Activated T-cell treated with anti-CD3 and anti-CD28 coated beads for 48 hours (primary cell): ENCODE measurements at places on chromosomes 16 and 17.

- DNase-seq, result no peak
These were observed 37.2 kb upstream of the ULK2 start for GRCh38 chr17:19904924-19905323.

GRCh38 chr16:1645914-1646525, 32.1 kb upstream of the JPT2 start:
- DNase-seq, result no peak

DNA sequence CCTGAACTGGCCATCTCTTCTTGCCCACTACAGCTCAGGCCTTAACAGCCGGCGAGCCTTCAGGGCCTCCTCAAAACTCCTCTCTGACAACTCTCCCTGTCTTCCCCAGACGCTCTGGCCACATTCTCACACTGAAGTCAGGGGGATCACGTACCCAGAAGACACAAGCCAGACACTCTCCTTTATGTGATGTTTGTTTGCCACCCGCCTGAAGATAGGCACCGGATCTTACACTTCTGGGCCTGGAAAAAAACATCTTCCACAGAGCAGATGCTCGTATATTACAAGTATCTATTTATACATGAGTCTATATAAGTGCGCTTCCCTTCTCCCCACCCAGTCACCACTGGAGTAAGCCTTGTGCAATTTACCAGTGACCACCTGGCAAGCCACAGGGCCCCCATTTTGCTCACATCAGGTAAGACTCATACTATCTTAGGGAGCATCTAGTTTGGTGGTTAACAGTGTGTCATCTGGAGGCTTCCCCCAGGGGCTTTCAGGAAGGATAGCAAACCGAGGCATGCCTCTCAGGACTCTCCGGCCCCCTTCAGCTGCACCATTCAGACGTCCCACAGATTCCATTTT, 349.4 kb downstream of the SOX9 start:
- no peak for DNase-seq

DNA sequence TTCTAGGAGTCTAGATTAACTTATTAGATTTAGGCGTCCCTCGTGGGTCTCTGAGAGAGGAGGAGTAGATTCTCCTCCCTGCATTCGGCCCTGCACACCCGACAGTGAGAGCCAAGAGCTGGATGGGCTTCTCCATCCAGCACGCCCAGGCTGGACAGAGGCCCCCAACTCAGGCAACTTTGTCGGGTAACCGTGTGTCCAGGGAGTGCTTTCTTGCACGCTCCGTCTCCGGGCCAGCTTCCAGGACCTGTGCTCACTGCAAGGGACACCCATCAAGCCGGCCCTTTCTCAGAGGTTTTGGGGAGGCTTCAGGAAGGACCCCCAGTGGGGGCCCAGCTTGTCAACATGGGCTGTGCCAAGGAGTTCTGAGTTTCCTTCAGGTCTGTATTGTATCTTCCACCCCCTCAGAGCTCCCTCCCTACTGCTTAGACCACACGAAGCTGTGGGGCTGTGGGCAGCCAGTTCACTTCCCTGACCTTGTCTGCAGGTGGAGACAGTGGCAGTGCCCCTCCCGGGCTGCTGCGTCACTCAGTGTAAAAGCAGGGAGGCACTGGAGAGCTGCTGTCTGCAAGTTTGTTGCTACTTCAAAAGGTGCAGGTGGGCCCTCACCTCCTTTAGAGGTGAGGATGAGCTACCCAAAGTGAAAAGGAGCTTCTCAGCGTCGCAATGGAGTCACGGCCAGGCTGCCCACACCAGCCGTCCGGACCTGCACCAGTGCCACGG, 24.0 kb upstream of the C16orf78 start:
- DNase-seq, result no peak

- no peak for DNase-seq
These were observed 1.1 kb downstream of the ACSF2 start for GRCh38 chr17:50426814-50427787.

DNA sequence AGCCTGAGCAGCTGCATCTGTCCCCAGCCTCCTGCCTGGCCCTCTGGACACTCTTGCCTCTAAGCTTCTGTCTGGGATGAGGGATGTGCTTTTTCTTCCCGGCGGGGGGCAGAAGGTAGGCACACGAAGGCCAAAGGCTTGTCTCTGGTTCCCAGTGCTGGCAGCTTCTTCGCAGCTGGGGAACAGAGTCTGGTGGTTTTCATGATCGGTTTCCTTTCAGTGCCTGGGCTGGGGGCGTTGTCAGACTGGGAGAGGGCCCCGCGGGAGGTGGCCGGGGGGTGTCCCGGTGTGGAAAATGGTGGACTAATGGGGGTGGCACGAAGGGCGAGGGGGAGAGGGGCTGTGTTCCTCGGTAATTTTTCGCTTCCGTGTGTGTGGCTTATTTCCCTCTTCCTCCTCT, 988 bp downstream of the RAP1GAP2 start:
- no peak for DNase-seq

DNA sequence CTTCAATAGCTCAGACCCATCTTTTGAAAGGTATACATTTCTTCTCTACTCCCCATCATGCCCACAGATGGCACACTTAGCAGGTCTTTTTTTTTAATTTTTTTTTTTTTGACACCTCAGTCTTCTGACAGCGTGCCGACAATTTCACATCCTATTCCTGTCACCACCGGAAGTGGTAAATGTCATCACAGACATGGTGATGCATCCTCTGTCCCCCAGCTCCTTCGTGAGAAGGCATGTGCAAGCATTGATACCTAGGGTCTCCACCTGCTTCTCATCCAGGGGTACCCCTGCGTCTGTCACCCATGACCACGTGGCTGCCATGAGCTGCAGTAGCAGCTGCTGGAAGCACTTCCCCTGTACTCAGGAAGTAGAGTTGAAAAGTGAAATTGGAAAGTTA, 35.6 kb downstream of the ELAC2 start:
- no peak for DNase-seq

DNA sequence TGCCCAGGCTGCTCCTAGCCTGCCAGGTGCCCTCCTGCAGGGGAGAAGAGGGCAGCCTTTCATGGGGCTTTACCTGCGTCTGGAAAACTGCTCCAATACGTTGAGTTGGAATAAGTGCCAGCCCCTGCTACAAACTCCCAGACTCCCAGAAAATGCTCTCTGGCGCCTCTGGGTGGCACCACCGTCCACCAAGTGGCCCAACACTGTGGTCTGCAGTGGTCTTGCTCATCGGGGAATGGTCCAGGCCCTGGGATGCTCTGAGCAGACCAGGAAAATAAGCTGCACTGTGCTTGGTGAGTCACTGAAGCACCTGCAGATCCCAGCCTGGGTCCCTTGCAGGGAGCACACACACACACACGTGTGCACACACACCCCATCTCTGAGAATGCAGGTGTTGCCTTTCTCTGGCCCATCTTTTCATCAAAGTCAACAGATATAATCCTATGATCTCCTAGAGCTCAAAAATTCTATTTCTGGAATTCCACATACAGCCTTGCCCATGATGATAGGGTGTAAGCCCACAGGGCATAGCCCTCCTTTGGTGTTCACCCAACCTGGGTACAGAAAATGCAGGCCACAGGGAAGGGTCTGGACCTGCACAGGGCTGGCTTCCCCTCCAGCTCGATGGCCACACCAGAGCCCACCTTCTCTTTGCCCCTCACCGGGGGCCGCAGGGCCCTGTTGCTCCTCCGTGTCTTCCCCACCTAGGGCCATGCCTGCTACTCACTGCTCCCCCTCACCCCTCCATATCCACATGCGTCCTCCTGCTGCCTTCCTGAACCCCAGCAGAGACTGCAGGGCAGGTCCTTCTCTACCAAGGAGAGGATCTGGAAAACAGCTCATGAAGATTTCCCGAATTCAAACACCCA, 20.5 kb downstream of the CDIP1 start:
- no peak for DNase-seq

DNA sequence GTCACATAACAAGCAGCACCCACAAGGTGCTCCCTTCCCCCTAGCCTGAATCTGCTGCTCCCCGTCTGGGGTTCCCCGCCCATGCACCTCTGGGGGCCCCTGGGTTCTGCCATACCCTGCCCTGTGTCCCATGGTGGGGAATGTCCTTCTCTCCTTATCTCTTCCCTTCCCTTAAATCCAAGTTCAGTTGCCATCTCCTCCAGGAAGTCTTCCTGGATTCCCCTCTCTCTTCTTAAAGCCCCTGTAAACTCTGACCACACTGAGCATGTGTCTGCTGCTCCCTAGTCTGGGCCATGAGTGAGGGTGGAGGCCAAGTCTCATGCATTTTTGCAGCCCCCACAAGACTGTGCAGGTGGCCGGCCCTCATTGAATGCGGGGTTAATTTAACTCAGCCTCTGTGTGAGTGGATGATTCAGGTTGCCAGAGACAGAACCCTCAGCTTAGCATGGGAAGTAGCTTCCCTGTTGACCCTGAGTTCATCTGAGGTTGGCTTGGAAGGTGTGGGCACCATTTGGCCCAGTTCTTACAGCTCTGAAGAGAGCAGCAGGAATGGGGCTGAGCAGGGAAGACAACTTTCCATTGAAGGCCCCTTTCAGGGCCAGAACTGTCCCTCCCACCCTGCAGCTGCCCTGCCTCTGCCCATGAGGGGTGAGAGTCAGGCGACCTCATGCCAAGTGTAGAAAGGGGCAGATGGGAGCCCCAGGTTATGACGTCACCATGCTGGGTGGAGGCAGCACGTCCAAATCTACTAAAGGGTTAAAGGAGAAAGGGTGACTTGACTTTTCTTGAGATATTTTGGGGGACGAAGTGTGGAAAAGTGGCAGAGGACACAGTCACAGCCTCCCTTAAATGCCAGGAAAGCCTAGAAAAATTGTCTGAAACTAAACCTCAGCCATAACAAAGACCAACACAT, at the start of gene STH:
Gene STH (plus strand): TSS at position 264 of the 913 bp plus-strand sequence. CDS start 30 bp downstream, at position 294.
- DNase-seq, result no peak

DNA sequence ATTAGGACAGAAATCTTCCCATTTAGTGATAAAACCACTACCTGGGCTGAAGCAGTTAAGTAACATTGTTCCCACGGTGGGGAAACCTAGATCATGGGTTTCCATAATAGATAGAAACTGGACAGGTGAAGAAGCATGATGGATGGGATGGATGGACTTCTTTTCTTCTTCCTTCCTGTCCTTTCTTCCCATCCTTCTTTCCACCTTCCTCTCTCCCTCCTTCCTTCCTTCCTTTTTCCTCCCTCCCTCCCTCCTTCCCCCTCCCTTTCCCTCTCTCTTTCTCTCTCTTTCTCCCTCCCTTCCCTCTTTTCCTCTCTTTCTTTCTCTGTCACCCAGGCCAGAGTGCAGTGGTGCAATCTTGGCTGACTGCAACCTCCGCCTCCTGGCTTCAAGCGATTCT, 3.1 kb downstream of the PSMC3IP start:
- DNase-seq, result no peak
